ENCODE measurements at places on chromosomes 6 and 20.
A peak's percentile ranks its signal among the peaks of the same experiment; 100 is the strongest.

DNA sequence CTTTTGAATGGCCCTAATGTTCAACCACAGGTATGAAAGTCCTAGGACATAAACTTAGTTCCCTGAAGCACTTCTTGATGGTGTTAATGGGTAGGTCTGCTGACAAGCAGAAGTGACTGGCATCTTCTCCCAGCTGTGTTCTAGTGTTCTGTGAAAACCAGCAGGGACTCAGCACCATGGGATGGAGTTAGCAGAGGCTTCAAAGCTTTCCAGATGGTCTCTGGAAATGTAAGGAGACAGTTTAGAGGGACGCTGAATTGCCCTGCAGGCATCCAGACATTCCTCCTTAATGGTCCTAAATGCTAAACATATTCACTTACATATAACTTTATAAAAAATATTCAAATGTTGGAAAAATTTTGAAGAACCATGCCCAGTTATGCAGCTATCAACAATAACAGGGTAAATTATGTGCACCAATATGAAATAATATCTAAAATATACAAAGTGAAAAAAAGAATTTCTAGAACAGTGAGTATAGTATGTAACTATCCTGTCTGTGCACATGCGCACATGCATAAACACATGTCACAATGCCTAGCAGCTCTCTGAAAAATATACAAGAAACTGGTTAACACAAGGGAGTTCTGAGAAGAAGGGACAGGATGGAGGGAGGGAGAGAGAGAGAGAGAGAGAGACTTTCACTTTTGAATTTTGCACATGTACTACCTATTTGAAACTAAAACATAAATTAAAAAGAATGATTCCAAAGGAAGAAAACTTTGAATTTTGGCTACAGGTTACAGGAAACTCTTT, 87.2 kb downstream of the PRDM1 start:
- no peak for DNase-seq

DNA sequence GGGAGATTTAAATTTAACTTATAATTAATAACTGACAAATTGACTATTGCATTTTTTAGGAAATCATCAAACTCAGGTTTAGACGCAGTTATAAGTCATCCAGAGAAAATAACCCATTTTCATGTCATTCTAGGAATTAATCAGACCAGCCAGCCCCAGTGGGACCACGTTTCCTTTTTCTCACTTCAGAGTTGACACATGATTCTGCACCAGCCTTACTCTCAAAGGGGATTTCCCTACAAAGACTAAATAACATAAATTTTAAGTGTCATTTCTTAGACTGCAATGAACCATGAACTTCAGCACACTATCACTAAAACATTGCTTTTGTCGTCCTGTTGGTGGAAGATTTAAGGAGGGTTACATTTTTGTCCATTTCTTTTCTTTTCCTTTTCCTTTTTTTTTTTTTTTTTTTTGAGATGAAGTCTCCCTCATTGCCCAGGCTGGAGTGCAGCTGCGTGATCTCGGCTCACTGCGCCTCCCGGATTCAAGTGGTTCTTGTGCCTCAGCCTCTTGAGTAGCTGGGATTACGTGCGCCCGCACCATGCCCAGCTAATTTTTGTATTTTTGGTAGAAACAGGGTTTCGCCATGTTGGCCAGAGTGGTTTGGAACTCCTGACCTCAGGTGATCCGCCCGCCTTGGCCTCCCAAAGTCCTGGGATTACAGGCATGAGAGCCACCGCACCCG, 3.6 kb downstream of the IPCEF1 start:
- DNase-seq = no peak

DNA sequence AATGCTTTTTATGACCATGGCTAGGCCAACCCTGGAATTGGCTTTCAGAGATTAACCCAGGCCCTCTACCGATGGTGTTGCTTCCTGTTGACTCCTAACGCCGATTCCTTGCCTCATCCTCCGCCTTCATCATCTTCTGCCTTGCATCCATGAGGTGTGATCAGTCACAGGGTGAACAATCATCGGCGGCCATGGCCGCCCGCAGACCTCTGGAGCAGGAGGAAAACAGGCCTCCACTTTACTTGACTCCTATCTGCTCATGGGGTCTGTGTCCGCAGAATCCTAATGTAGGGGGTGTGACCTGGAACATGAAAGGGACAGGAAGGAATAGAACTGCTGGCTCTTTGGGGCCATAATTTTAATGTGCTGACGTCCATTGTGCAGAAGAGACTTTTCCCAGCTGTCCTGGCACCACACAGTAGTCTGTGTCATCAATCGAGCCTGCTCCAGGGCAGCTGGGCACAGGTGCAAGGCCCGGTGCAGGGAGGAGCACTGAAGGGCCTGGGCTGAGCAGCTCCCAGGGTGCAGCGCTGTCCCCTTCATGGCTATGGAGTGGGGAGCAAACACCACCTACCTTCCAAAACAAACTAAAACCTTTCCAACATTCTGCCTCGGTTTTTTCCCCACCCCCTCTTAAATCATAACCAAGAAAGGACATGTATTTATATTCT, 8.0 kb downstream of the SLC22A3 start:
- DNase-seq = peak; percentile 8

GRCh38 chr6:39377539-39377950, 55.0 kb upstream of the KCNK16 start:
- DNase-seq = peak; percentile 4

DNA sequence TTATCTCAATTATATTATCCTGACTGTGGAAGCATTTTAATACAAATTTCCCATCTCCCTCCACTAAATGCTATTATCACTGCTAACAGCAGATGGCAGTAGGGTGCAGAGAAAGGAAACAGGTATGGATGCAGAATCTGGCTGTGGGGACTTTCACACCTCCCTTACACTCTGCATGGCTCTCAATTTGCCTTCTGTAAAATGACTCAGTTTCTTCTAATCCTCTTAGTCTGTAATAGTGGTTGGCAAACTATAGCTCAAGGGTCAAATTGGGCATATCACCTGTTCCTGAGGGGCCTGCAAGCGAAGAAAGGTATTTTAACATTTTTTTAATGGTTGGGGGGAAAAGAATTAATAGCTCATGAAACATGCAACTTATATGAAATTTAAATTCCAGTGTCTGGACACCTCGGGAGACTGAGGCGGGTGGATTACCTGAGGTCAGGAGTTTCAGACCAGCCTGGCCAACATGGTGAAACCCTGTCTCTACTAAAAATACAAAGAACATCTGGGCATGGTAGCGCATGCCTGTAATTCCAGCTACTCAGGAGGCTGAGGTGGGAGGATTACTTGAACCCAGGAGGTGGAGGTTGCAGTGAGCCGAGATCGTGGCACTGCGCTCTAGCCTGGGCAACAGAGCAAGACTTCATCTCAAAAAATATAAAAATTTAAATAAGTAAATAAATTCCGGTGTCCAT, 83.5 kb downstream of the ZMYND8 start:
- peak; percentile 67 for DNase-seq

- peak; percentile 20 for DNase-seq
These were observed at the start of gene TSHZ2 for GRCh38 chr20:52972190-52972937. TSHZ2 (plus strand) TSS chr20:52972358; CDS start chr20:52973294, 936 bp downstream.

DNA sequence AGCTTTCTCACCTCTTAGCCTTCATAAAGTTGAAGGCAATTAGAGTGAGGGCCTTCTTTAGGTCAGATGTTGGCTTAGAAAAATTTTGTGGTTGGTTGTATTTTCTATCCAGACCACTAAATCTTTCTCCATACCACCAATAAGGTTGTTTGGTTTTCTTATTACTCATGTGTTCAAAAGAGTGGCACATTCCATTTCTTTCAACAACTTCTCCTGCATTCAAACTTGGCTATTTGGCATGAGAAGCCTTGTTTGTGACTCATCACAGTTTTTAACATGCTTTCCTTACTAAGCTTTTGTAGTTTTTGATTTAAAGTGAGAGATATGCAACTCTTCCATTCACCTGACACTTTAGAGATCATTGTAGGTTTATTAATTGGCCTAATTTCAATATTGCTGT, 949.6 kb downstream of the TBC1D32 start:
- DNase-seq = no peak

DNA sequence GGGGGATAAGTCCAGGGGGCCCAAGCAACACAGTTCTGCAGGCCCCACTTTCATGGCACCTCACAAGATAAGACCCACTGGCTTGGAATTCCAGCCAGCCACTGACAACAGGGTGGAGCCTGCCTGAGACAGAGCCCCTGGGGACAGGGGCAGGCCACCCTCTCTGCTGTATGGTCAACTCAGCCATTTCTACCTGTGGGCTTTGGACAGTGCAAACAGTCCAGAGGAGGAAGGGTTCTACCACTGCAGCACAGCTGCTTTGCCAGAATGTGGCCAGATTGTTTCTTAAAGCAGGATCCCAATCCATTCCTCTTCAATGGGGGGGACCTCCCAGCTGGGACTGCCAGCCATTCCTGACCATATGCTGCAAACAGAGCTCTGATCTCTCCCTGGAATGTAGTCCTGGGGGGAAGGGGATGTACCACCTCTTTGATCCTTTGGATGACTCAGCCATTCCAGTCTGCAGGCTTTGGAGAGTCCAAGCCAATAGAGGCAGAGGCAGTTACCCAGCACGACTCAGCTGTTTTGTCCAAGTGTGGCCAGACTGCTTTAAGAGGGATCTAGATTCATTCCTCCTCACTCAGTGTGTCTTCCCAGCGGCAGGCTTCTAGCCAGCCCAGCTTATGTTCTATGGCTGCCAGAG, 842.2 kb downstream of the EPHA7 start:
- no peak for DNase-seq

DNA sequence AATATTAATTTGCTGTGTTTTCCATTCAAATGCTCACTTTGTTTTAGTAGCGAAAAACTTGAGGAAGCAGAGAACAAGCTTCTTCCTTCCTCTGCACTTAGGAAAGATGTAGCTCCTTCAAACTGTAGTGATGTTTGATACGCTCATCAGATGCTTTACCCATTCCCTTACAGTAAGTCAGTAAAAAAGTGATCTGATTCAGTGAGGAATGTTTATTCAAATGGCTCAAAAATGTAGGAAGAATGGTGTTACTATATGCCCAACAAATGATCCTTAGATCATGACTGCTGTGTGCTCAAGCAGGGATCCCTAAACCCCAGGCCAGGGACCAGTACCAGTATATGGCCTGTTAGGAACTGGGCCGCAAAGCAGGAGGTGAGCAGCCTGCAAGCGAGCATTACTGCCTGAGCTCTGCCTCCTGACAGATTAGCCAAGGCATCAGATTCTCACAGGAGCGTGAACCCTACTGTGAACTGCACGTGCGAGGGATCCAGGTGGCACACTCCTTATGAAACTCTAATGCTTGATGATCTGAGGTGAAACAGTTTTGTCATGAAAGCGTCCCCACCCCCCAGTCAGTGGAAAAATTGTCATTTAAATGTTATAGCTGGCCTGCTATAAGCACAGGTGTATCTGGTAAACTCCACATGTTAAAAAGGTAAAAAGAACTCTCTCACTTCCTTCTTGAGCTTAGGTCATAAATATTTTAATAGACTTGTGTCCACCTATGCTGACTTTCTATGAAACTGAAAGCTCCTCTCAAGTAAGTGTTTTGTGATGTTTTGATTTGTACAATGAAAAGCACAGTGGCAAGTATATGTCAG, 187.2 kb downstream of the FOXC1 start:
- no peak for DNase-seq

DNA sequence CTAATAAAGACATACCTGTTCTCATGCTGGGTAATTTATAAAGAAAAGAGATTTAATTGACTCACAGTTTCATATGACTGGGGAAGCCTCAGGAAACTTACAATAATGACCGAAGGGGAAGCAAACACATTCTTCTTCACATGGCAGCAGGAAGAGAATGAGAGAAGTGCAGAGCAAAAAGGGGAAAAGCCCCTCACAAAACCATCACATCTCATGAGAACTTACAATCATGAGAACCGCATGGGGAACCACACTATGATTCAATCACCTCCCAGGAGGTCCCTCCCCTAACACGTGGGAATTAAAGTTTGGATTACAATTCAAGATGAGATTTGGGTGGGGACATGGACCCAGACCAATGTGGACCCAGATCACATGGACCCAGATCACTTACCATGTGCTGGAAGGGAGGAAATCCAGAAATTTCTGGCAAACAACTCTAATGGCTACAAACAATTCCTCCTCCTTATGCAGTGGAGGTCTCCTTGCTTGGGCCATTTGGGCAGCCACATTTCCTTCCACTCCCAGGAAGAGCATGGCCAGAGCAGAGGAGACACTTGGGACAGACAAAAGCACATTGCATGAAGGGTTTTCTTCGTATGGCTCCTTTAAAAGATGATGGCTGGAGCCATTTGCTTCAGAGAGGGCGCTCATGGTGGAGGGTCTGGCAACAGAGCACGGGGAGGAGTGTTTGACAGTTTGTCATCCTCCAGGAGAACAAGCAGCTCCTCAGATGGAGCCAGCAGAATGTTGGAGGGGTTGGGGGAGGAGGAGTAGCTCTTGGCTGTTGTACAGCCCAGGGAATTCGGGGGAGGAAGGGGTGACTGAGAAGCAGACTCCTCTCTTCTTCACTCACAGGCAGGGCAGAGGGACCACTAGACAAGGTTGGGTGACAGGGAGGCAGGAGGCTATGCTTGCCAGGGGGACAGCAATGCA, 30.4 kb downstream of the SERPINB9 start:
- no peak for DNase-seq

GRCh38 chr6:20204512-20204894, 7.8 kb downstream of the MBOAT1 start:
- no peak for DNase-seq

GRCh38 chr20:37392441-37393195, 46.7 kb downstream of the SRC start:
- DNase-seq = no peak

DNA sequence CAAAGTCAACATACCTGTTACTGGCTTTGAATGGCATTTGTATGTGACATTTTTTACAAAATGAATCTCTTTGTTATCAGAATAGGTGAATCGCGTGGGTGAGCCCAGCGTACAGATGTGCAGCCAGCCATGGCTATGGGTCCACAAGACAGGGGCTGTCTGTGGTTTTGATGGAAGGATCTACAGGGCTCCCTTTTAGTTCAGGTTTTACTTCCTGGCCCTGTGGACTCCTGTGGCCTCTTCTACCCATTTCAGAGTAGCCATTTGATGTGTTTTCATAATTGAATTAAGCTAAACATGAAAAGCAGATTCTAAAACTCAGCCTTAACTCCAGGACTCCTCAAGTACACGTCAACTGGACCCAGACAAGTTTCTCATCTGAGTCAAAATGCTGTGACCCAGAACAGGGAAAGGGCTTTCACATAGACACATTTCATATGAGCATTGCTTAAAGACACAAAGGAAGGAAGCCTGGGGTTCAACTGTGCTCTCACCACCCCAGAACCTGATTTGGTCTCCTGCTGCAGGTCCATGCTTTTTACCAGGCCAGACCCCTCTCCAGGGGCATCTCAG, 105.3 kb upstream of the NAA20 start:
- DNase-seq = no peak

- no peak for DNase-seq
These were observed 550 bp downstream of the PLAGL2 start for GRCh38 chr20:32206760-32207625.

DNA sequence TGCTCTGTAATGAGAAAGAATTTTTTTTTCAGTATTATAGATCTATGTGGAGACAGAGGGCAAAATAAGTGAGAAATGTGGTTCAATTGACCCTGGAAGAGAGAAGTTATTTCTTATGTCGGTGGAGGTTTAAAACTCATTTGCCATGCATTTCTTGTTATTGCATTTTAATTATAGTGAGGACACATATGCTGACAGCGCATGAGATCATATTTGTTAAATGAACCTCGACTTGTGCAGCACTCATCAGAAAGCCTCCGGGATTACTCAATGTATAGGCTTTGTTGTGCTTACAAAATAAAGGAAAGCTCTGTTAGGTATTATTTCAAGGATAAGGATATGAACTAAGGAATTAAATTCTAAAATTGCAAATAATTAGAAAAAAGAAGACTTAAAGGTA, 915.1 kb upstream of the MAP3K7 start:
- no peak for DNase-seq

GRCh38 chr20:59825944-59826759, 107.3 kb downstream of the SYCP2 start:
- DNase-seq = peak; percentile 80

- DNase-seq = no peak
These were observed 214.2 kb upstream of the PCSK2 start for GRCh38 chr20:17012546-17013226.
